ENCODE measurements at places on chromosomes 11 and 22.

GRCh38 chr11:72962717-72963116 lies 148.5 kb downstream of the ATG16L2 start:
- no peak for DNase-seq

DNA sequence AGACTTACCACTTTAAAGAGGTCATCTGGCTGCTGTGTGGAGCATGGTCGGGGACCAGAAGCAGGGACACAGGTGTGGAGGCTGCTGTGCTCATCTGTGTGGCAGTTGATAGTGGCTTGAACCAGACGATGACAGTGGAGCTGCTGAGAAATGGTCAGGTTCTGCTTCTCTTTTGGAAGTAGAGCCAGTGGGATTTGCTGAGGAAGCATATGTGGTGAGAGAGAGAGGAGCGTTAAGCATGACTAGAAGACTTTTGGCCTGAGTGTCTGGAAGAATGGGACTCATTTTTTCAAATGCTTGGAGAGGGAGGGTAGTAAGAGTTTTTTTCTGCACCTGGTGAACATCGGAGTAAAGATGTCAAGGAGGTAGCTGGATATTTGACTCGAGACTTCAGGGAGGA lies 12.5 kb upstream of the SREBF2 start:
- no peak for DNase-seq

- DNase-seq = no peak
Observed at GRCh38 chr22:45518136-45518535, 15.5 kb downstream of the FBLN1 start.

DNA sequence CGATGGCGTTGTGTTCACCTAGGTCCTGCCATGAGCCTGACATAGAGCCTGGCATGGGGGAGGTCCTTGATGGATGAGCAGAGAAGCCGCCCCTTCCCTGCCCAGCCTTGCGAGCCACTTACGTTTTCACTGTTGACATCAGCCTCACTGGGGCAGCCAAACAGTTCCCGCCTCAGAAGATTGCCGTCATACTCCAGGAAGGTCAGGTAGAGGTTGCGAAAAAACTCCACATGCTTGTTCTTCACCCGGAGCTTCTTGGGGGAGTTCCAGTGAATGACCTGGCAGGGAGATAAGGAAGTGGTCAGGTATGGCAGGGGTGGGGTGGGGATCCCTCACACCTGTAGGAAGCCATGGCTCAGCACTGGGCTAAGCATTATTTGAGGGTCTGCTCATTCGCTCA lies 279.3 kb upstream of the SYN3 start:
- DNase-seq = no peak

- no peak for DNase-seq
Observed at GRCh38 chr22:37741312-37741795, 44.5 kb downstream of the TRIOBP start.
